ENCODE measurements at places on chromosomes 4 and X. TPM values are rescaled to one million over a fixed set of nuclear protein-coding genes. Genes with fewer than 3 reads are reported as not detected.

GRCh38 chrX:20118065-20118824, 1.5 kb upstream of the MAP7D2 start:
- H3K4me1 ChIP-seq = no peaks in the 10 kb centered on the region
- H3K27ac ChIP-seq = no peak overlapping the region
- no peak overlapping the region for H3K4me3 ChIP-seq
- DNase-seq = no peak
- no peaks in the 10 kb centered on the region for H3K36me3 ChIP-seq

- no peaks in the 10 kb centered on the region for H3K4me1 ChIP-seq
- no peaks in the 10 kb centered on the region for H3K36me3 ChIP-seq
- no peaks in the 10 kb centered on the region for H3K27me3 ChIP-seq
Observed at GRCh38 chr4:184171011-184171410, 46.7 kb downstream of the ENPP6 start.

DNA sequence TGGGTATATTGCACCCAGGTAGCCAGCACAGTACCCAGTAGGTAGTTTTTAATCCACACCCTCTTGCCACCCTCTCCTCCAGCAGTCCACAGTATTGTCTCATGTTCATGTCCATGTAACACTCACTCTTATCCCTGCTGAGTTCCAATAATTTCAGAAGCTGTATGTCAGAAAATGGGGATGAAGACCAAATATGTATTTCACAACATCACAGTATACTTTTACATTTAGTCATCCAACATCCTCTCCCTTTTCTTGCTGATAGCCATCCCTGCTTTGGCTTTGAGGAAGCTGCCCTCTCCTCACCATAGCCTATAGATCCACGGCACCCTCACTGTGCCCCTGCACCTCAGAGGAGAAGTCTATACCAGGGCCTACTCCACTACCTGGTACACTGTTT, 126.0 kb upstream of the LDB2 start:
- peaks cover 28% of the 10 kb centered on the region for H3K4me1 ChIP-seq
- H3K36me3 ChIP-seq = no peaks in the 10 kb centered on the region
- H3K4me3 ChIP-seq = no peak overlapping the region
- H3K27ac ChIP-seq = no peak overlapping the region
- H3K27me3 ChIP-seq = no peaks in the 10 kb centered on the region
- peak; percentile 40 for DNase-seq

DNA sequence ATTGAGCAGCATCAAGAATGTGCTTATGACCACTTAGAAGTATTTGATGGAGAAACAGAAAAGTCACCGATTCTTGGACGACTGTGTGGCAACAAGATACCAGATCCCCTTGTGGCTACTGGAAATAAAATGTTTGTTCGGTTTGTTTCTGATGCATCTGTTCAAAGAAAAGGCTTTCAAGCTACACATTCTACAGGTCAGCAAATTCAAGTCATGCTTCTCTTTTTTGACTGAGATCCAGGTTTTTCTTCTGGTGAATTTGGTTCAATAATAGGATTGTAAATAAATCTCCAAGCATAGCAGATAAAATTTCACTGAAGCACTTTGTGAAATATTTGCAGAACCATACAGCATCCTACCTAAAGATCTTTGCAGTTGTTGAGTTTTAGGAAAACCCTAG, 218.1 kb downstream of the TLL1 start:
- H3K27me3 ChIP-seq = no peaks in the 10 kb centered on the region
- no peak for DNase-seq
- H3K27ac ChIP-seq = no peak overlapping the region
- no peak overlapping the region for H3K4me3 ChIP-seq
- no peaks in the 10 kb centered on the region for H3K4me1 ChIP-seq
- H3K36me3 ChIP-seq = no peaks in the 10 kb centered on the region

DNA sequence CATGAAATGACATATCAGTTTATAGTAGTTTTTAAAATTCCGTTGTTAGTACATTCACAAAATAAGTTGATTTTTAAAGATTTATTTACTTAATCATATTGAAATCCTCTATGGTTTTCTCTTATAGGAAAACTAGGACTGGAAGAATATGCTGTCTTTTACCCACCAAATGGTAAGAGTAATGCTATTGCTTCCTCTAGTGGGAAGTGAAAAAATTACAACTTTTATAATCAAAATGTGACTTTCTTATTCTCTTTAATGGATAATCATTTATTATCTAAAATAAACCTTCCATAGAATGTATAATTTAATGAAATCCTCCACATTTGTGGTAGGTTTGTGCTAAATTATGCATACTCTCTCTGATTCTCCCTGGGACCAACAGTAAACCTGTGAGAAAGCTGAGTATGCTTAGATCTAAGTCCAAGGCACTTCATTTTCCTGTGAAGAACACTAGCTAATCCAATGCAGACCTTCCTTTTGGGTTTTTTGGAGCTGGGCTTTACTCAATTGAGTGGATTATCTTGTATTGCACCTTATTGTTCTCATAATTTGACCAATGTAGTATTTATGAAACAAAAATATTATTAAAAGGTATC, 136.2 kb downstream of the TBC1D19 start:
- no peaks in the 10 kb centered on the region for H3K36me3 ChIP-seq
- no peak overlapping the region for H3K4me3 ChIP-seq
- peaks cover 14% of the 10 kb centered on the region for H3K4me1 ChIP-seq
- peak; percentile 64 for DNase-seq

DNA sequence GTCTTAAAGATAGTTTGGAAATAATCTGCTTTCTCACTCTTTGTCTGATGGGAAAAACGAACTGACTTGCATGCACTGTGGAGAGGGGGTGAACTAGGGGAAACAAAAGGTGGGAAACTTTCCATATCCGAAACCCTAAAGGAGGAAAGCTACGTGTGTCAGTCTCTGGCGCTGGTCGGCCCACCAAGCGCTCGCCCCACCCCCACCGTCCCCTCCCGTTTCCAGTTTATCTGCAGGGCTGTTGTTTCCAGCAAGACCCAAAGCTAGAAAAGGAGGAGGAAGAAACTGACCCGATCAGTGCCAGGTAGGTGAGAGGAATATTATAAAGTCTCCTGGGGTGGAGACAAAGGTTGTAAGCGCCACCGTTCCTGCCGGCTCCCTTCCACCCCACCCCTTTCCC, 552 bp downstream of the TCEAL9 start:
- peak overlapping the region; percentile 92 for H3K27ac ChIP-seq
- peak; percentile 45 for DNase-seq
- H3K27me3 ChIP-seq = no peaks in the 10 kb centered on the region

- H3K4me3 ChIP-seq = no peak overlapping the region
- H3K27ac ChIP-seq = no peak overlapping the region
- H3K36me3 ChIP-seq = no peaks in the 10 kb centered on the region
- peak; percentile 65 for DNase-seq
Observed at GRCh38 chr4:113003841-113004240, 45.6 kb upstream of the ANK2 start.

DNA sequence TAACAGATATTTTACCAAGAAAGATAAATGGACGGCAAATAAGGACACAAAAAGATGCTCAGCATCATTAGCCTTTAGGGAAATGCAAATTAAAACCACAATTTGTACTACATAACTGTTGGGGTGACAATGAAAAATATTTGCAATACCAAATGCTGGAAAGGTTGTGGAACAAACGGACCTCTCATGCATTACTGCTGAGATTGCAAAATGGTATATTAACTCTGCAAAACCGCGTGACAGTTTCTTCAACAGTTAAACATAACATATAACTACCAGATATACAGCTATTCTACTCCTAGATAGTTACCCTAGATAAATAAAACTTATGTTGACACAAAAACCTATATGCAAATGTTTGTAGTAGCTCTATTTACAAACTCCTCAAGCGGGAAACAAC, 6.3 kb upstream of the OTC start:
- H3K4me1 ChIP-seq = no peaks in the 10 kb centered on the region
- no peak overlapping the region for H3K27ac ChIP-seq
- no peaks in the 10 kb centered on the region for H3K27me3 ChIP-seq
- DNase-seq = no peak
- no peak overlapping the region for H3K4me3 ChIP-seq
- no peaks in the 10 kb centered on the region for H3K36me3 ChIP-seq

- no peaks in the 10 kb centered on the region for H3K4me1 ChIP-seq
- no peak overlapping the region for H3K4me3 ChIP-seq
- no peaks in the 10 kb centered on the region for H3K27me3 ChIP-seq
- no peak overlapping the region for H3K27ac ChIP-seq
Observed at GRCh38 chrX:118706681-118707080, 20.7 kb upstream of the IL13RA1 start.

- peak overlapping the region; percentile 56 for H3K4me3 ChIP-seq
- H3K4me1 ChIP-seq = 0 out of 2 replicates have a peak, but pooled peaks cover 5% of the 10 kb centered on the region
- no peaks in the 10 kb centered on the region for H3K36me3 ChIP-seq
- no peak overlapping the region for H3K27ac ChIP-seq
Observed at GRCh38 chrX:72018277-72019112, 107.8 kb downstream of the NHSL2 start.

GRCh38 chrX:68940601-68941000, 111.8 kb downstream of the EFNB1 start:
- H3K27me3 ChIP-seq = no peaks in the 10 kb centered on the region
- peaks cover 25% of the 10 kb centered on the region for H3K4me1 ChIP-seq
- no peak overlapping the region for H3K27ac ChIP-seq
- H3K36me3 ChIP-seq = no peaks in the 10 kb centered on the region
- DNase-seq = no peak

DNA sequence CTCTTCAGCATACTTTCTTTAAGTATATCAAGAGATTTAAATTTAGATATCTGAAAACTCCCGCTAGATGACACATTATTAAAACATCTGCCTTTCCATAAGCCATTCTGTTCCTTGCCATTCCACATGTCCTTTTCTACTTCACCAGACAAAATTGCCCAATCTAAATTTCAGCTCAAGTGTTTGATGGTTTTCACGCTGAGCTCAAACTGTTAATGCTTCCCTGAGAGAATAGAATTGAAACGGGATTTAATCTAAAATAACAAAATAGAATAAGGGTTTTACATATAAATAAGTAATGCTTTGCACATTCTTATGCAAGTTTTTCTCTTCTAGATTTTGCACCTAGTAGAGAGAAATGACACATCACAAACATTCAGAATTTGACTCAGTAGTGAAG, 764.5 kb upstream of the TENM3 start:
- H3K4me3 ChIP-seq = no peak overlapping the region
- no peaks in the 10 kb centered on the region for H3K4me1 ChIP-seq
- no peak overlapping the region for H3K27ac ChIP-seq

- H3K4me1 ChIP-seq = peaks cover 40% of the 10 kb centered on the region
- no peaks in the 10 kb centered on the region for H3K36me3 ChIP-seq
- no peaks in the 10 kb centered on the region for H3K27me3 ChIP-seq
- peak; percentile 60 for DNase-seq
Observed at GRCh38 chrX:72026341-72027023, 105.2 kb downstream of the RTL5 start.

- peak overlapping the region; percentile 54 for H3K4me3 ChIP-seq
- no peaks in the 10 kb centered on the region for H3K36me3 ChIP-seq
- peak; percentile 94 for DNase-seq
- peak overlapping the region; percentile 91 for H3K27ac ChIP-seq
- H3K27me3 ChIP-seq = no peaks in the 10 kb centered on the region
Observed at GRCh38 chr4:152972821-152973628, 36.9 kb downstream of the FHDC1 start.

DNA sequence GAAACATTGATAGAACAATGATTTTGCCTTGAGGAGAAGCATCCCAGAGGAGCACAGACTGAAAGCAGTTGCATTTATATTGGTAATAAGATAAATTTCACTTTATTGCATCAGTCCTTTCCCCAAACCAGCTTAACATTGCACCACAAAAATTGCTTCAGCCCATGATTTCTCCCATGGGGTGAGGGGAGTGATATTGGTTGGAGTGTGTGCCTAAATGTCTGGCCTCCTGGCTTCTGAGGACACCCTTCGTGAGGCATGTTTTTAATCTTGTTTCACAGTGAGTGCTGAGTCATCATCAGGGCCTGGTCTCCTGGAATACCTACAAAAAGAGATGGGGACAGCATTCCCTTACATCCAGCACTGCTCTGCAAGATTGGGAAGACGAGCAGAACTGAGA, 487.9 kb downstream of the C4orf33 start:
- no peak for DNase-seq
- no peak overlapping the region for H3K4me3 ChIP-seq
- H3K27me3 ChIP-seq = no peaks in the 10 kb centered on the region
- no peak overlapping the region for H3K27ac ChIP-seq
- H3K36me3 ChIP-seq = no peaks in the 10 kb centered on the region

GRCh38 chr4:69658133-69658532, 5.1 kb upstream of the UGT2A1 start:
- H3K4me3 ChIP-seq = no peak overlapping the region
- H3K27me3 ChIP-seq = no peaks in the 10 kb centered on the region
- no peaks in the 10 kb centered on the region for H3K36me3 ChIP-seq
- H3K4me1 ChIP-seq = no peaks in the 10 kb centered on the region
- DNase-seq = no peak

- H3K4me3 ChIP-seq = no peak overlapping the region
- H3K36me3 ChIP-seq = no peaks in the 10 kb centered on the region
- peak; percentile 3 for DNase-seq
- H3K27me3 ChIP-seq = no peaks in the 10 kb centered on the region
Observed at GRCh38 chrX:7068939-7069367, 78.6 kb upstream of the STS start.

DNA sequence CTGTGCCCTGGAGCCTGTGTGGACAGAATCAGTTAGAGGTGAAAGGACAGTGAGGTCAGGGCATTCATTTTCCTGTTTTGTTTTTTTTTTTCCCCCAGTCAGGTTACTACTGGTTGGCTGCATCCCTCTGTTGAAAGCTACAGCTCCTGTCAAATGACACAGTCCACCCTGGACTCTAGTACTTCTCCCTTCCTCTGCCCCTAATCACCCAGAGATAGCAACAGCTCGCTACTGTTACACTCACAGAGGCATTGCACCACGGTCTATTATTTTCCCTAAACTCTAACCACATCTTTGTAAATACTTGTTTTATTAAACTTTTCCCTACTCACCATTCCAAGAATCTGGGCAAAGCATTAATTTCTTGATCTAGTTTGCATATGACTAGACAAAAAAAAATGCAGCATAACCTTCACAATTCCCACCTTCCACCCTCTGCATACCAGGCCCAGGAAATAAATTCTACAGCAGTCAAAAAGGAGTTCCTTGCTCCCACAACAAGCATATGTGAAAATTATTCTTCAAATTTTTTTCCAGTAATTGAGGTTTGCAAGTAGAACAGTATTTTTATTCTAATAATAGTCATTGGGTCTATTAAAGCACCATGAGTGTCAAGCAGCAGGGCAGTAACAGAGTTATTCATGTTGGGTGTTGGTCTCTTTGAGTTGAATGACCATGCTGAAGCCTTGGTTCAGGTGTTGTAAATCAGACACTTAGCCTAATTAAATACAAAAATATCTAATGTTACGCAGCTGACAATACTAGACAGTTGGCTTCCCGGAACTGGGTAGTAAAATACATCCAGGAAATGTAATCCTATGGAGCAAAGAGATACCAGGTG, 329.2 kb downstream of the INPP4B start:
- DNase-seq = peak; percentile 59
- H3K4me3 ChIP-seq = no peak overlapping the region
- H3K27ac ChIP-seq = peak overlapping the region; percentile 43
- H3K4me1 ChIP-seq = peaks cover 34% of the 10 kb centered on the region
- H3K27me3 ChIP-seq = no peaks in the 10 kb centered on the region
- H3K36me3 ChIP-seq = no peaks in the 10 kb centered on the region

The GRIA3 gene
- 36.0 TPM for total RNA-seq

The FGB gene
- total RNA-seq = not detected

The SPATA18 gene
- 14.3 TPM for total RNA-seq

The RASL11B gene
- total RNA-seq = not detected

The NXF2 gene
- total RNA-seq = not detected

The KLHL13 gene
- 0.43 TPM for total RNA-seq
